ENCODE measurements at places on chromosomes 7 and 10. TPM values are rescaled to one million over a fixed set of nuclear protein-coding genes. Genes with fewer than 3 reads are reported as not detected.

The TUBAL3 gene
- total RNA-seq, result not detected

The LBX1 gene
- not detected for total RNA-seq

The ZFAND4 gene
- 6.6 TPM for total RNA-seq

The PDE6C gene
- not detected for total RNA-seq

The RET gene
- total RNA-seq, result 0.74 TPM

Measured in smooth muscle cell of the umbilical artery (primary cell).